ENCODE measurements at places on chromosomes 2 and 18.

DNA sequence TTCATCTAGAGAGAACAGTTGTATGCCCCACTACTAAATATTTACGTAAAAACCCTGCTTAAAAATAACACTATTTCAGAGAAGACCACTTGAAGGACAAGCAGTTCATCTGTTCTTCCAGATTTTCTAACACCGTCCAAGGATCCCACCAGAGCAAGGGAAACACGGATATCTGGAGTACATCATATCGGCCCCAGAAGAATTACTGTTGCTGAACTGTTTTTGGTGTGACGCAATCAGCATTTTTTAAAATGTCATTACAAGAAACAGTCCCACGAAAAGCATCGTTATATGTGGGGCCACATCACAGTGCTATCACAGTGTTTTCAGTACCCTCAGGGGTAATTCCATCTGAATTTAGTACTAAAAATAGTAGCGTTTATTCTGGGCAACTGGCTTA, 134.5 kb upstream of the PKDCC start:
- DNase-seq, result no peak

DNA sequence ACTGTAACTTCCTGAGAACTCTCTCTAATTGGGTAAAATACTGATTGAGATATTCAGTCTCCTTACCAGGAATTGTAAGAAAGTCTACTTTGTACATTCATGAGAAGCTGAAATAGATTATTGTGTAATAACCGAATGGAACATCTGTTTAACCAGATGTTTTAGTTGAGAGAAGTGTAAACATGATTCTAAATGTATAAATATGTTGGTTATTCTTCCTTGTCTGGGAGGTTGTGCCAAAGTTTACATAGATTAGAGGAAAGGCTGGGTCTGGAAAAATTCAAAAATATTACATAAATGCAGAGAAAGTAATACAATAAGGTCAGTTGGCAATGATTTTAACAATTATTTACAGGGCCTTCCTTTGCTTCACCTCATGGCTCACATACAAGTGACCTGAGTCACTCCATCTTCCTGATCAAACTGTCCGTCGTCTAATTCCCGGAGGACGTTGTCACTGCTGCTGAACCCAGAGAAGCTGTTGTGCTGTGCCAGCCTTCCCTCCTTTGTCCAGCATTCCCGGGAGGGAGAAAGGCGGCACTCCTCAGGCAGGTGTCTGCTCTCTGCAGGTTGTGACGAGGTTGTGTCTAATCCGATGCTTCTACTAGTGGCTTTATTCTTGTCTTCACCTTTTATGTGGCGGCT, 55.9 kb downstream of the MOB4 start:
- DNase-seq, result no peak

- DNase-seq, result no peak
Observed at GRCh38 chr18:21901423-21901945, 160.9 kb downstream of the MIB1 start.

DNA sequence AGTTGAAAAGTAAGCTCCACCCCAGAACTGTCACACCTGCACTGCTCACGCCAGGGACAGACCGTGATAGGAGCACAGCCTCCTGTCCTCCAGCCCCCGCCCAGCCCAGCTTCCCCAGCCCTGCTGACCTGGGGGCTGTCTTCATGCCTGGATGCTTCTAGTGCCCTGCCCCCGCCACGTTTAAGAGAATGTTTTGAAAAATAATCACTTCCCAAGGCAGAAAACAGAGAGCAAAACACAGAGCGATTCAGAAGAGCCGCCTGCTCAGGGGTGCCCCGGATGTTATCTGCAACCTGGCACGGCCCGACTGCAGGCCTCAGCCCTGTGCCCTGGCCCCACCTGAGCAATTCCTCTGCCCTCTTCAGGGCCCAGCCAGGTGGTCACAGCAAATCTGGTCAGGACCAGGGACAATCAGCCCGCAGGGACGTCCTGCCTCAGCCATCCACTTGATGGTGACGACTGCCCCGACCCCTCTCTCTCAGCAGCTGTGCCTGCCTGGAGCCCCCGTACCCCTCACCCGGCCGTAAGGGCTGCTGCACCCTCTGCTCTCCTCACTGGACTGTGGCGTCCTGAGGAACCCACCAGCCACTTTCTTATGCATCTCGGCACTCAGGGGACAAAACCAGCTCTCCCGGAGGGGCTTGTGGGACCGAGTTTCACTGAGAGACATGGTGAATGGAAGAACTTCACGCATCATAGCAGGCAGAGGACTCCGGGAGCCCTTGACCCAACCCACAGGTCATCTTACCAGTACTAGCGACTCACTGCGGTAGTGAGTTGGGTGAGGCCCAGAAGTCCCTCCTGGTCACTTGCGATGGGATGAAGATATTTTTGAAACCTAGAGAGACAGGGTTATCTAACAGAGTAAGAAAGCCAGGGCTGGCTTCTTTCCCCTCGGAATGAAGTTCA, 30.2 kb downstream of the ADI1 start:
- peak; percentile 19 for DNase-seq

- DNase-seq, result no peak
Observed at GRCh38 chr18:11831921-11832320, 19.3 kb upstream of the CHMP1B start.

DNA sequence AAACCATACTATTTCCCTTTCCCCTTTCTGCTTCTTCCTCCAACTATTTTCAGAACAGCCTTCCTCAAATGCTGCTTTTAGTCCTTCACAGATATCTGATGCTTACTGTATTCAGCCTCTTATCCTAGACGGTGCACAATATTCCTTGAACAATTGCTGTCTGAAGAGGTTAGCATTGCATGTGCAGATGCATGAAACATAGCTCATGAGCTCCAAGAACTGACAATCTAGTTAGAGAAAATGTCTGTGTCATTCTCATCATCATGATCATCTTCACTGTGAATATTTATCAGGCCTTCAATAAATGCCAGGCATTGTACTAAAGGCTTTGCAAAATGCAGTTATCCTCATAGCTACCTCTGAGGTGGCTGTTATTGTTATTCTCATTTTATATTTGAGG, 190.7 kb downstream of the DNER start:
- no peak for DNase-seq

- no peak for DNase-seq
Observed at GRCh38 chr2:10790228-10790973, 22.2 kb downstream of the PDIA6 start.

DNA sequence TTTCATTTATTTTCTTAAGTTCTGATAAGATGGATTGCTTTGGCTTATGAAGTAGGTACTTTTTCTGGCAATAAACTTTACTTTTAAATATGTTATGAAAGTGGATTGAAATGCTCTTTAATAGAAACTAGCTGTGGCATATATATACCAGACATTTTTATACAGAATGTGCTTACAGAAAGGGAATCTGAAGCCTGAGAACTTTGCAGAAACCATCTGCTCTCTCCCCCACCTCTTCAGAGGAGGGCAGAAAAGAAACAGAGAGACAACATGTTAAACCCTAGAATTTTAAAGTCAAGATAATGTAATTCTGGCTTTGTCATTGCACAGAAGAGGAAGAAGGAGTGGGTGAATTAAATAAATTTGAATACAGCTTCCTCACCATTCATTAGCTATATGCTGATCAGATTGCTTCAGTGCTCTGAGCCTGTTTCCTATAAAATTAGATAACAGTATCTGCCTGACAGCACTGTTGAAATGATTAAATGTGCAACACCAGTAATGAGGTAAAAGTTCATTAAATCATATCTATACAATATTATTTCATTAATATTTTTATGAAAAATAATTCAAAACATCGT, 247.3 kb downstream of the CNTNAP5 start:
- DNase-seq, result no peak

DNA sequence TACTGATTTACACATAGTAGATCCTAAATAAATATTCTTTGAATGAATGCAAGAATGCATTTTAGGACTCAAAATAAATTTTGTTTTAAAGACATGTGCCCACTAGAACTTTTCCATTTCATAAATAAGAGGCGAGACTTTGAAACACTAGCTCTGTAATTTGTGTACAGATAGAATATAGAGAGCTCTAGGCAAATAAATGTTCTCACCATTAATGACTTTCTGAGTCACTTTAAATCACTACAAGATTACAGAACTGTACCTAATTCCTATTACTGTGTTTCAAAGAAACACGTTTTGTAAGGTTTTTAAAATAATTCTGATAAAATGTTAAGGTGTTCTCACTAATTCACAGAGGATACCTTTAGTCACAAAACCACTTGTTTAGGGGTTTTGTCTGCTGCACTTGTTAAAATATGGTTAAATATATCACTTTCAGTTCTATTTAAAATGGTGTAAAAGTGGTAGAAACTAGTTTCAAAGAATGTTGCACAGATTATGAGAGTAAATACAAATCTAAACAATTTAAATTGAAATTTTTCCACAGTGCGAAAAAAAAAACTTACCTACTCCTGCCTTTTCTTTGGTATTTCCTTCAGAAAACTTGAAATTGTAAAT, 158.7 kb upstream of the ZC3H15 start:
- no peak for DNase-seq

GRCh38 chr2:126700677-126701076, 44.7 kb downstream of the GYPC start:
- no peak for DNase-seq

DNA sequence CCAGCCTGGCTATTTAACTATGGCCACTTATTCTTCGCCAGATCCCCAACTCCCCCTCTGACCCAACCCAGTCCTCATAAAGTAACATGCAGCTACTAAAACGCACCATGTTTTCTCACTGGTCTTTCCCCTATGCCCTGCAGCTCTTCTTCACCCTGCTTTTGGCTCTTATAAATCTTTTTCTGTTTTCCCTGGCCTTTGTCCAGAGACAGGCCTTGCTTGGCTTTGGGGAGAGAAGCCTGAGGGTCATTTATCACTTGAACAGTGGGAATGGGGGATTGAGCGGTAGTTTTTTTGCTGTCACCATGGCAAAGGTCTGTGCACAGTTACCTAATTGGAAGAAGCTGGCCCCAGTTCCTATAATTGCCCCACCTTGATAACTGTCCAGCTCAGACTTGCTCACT, 202.9 kb upstream of the NT5C1B start:
- no peak for DNase-seq

GRCh38 chr18:45974088-45974536, 7.0 kb upstream of the EPG5 start:
- peak; percentile 57 for DNase-seq

DNA sequence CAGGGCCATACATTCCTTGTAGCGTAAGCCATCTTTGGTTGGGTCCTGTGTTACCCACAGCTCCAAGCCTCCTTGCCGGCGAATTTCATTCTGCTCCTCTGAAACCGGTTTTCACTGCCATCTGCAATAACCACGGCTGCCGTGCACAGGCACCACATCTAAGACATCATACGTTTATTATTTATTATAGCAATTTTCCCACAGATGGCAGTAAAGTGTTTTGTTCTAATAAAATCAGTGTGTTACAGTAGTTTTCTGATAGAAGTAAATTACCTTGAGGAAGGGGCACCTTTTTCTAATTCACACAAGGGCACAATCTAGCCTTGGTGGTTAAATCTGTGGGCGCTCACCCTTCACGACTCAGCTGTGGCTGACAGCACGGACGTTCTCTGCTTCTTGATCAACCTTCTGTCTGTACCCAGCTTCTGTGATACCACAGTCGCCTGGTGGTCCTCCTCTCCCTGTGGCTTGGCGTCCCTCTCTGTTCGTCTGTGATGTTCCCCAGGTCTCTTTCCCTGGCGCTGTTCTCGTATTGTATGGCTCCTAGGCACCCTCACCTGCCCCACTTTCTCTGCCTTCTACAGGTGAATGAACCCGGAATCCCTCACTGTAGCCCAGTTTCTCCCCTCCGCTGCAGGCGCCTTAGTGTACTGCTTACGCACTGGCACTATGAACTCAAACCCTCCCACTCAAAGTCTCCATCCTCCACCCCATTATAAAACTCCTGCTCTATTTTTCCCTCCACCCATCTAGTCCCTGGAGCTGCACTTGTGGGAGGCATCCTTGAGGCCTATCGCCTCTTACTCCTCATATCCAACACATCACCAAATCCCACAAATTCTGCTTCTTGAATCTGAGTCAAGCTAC, 236.8 kb downstream of the DYSF start:
- DNase-seq, result no peak

GRCh38 chr2:205751569-205752031, 69.3 kb downstream of the NRP2 start:
- peak; percentile 51 for DNase-seq

- DNase-seq, result no peak
Observed at GRCh38 chr2:137942037-137942832, 22.0 kb upstream of the HNMT start.

GRCh38 chr2:206855585-206856433, 83.5 kb upstream of the CPO start:
- no peak for DNase-seq

DNA sequence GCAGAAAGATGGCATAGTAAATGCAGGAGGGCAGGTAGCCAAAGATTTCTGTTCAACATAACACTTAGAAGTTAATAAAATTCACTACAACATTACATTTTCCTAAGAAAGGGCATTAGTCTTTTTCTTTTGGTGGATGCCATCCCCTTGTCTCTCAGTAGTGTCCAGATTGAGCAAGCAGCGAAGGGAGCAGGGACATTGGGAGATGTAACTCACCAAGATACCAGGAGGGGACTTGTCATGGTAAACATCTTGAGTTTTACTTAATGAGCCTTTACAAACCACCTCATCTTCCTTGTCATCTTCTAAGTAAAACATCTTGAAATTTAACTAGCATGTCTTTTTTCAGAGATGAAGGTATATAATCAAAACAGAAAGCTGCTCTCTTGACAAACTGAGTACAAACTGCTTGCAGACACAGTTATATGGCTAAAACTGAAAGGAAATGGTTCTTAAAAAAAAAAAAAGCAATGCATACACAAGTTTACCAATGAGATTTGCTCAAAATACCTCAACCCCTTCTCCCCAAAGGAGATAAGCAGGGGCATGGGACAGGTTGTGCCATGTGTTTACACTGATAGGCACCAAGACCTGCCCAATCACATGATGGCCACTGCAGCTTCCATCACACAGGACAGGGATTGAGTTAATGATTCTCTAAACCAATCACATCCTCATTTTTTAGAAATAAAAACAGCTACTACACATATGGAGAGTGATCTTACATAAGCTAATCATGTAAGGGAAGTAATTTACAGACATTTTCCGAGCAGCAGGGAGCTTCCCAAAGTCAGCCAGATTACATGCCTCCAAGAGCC, 30.3 kb downstream of the LPIN2 start:
- no peak for DNase-seq

DNA sequence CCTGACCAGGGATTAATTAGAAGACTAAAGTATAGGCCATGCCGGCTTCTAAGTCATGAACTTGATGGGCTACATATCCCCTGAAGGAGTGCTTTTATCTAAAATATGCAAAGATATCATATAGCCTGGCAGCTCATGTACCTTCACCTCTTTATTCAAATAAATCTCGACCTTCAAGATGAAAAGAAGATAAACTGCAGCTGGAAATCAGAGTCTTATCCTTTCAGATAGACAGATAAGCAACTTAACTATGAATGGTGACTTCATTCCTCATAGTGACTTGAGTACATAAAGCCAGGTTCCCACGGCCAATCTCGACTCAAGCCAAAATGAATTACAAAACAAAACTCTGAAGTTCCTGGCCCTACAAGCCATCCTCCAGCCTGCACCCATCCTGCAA, 165.3 kb upstream of the KLHL29 start:
- no peak for DNase-seq

All from femur (tissue), 1 donor.